Fibroblast of the aortic adventitia (primary cell): ENCODE measurements at places on chromosomes 3 and 15. TPM values are rescaled to one million over a fixed set of nuclear protein-coding genes. Genes with fewer than 3 reads are reported as not detected.

Gene TGM4
- total RNA-seq = not detected in 2 replicates

Gene MYH15
- total RNA-seq = 0.99 and 1.6 TPM in 2 replicates

Gene MYL3
- total RNA-seq = not detected in 2 replicates

Gene FANCD2OS
- not detected in 2 replicates for total RNA-seq

Gene STAB1
- total RNA-seq = 0.90 and 1.1 TPM in 2 replicates

Gene HEG1
- 198 and 256 TPM in 2 replicates for total RNA-seq

Gene RBPMS2
- total RNA-seq = 0.09 TPM in 1 of 2 replicates, not detected in the other

Gene CLDN18
- not detected in 2 replicates for total RNA-seq

Gene OR5K3
- not detected in 2 replicates for total RNA-seq

Gene P2RY1
- 0.81 and 1.1 TPM in 2 replicates for total RNA-seq

Gene IRAK2
- 0.90 and 9.1 TPM in 2 replicates for total RNA-seq

Gene UBE2E1
- total RNA-seq = 34.6 and 108 TPM in 2 replicates

Gene IL1RAP
- 8.1 and 14.6 TPM in 2 replicates for total RNA-seq

Gene ITPR1
- total RNA-seq = 8.9 and 52.4 TPM in 2 replicates

Gene RAD51
- 2.9 and 12.1 TPM in 2 replicates for total RNA-seq

Gene SERP1
- 119 and 229 TPM in 2 replicates for total RNA-seq

Gene LRRC3B
- not detected in 2 replicates for total RNA-seq

Gene SNAP23
- total RNA-seq = 39.8 and 87.4 TPM in 2 replicates

Gene CPLX3
- total RNA-seq = not detected in 2 replicates

Gene SLC6A1
- not detected in 2 replicates for total RNA-seq

Gene CHRNB4
- not detected in 2 replicates for total RNA-seq

Gene SLC35G2
- total RNA-seq = 14.0 and 14.7 TPM in 2 replicates

Gene TRIM42
- not detected in 2 replicates for total RNA-seq

Gene TLR9
- not detected in 2 replicates for total RNA-seq

Gene USF3
- total RNA-seq = 4.5 and 12.9 TPM in 2 replicates

Gene SMAD6
- 17.4 and 27.2 TPM in 2 replicates for total RNA-seq

Gene TICRR
- total RNA-seq = 0.33 and 8.8 TPM in 2 replicates

Gene CILP
- total RNA-seq = under 0.01 and 0.16 TPM in 2 replicates

Gene INSYN1
- 1.2 and 5.5 TPM in 2 replicates for total RNA-seq

Gene ZPLD1
- total RNA-seq = 0.33 and 0.45 TPM in 2 replicates

Gene IQCF5
- total RNA-seq = not detected in 2 replicates

Gene TGM5
- total RNA-seq = not detected in 2 replicates

Gene IL5RA
- 0.08 TPM in 1 of 2 replicates, not detected in the other for total RNA-seq

Gene CYP1A1
- total RNA-seq = 0.63 TPM in 1 of 2 replicates, not detected in the other

Gene NMD3
- total RNA-seq = 88.0 and 165 TPM in 2 replicates

Gene LMOD3
- total RNA-seq = not detected in 2 replicates

Gene GOLGA6L7
- total RNA-seq = not detected in 2 replicates

Gene BCL2A1
- 0.81 TPM in 1 of 2 replicates, not detected in the other for total RNA-seq

Gene GRM2
- total RNA-seq = under 0.01 and 0.25 TPM in 2 replicates

Gene CNTN6
- 1.3 TPM in 1 of 2 replicates, not detected in the other for total RNA-seq

Gene LRRIQ4
- 0.09 TPM in 1 of 2 replicates, not detected in the other for total RNA-seq
